ENCODE measurements at places on chromosomes 3 and 15.

- no peak for DNase-seq
These were observed 35.7 kb downstream of the MGA start for GRCh38 chr15:41695750-41696436.

DNA sequence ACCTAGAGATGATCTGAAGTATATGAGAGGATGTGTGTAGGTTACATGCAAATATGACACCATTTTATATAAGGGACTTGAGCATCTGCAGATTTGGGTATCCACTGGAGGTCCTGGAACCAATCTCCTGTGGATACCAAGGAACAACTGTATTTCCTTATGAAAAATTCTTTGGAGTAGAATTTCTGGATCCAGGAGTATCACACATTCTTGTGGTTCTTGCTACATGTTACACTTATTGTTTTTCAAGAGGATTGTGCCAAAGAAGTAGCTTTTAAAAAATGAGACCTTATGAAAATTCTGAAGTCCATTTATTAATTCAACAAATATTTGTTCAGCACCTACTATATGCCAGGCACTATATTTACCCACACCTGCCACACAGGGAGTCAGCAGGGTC, 15.7 kb upstream of the TBC1D23 start:
- no peak for DNase-seq

- no peak for DNase-seq
These were observed 1082.6 kb upstream of the EPHA6 start for GRCh38 chr3:95731753-95732152.

DNA sequence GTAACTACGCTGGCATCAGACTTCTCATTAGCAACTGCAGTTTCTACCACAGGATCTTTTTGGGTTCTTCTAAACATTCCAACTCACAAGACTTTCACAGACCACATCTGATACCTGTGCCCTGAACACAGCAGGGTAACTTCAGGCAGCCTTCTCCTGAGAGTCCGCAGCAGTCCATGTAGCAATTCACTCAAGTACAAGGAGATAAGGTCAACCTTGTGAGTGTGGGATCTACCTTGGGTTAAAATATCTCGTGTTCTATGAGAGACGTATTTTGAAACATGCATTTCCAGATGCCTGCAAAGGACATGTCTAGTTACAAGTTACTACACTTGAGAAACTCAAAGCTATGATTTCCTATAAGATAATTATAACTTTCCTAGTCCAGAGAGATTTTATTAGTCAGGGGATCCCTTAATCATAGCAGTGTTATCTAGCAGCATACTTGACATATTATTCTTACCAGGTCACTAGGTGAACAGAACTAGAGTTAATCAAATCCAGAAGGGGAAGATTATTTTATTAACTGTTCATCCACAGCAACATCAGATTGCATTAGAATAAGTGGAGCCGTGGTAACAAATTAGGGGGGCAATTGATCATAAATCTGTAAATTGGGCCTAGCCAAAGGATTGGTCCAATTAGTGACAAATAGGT, 66.4 kb downstream of the ASTE1 start:
- DNase-seq, result no peak

DNA sequence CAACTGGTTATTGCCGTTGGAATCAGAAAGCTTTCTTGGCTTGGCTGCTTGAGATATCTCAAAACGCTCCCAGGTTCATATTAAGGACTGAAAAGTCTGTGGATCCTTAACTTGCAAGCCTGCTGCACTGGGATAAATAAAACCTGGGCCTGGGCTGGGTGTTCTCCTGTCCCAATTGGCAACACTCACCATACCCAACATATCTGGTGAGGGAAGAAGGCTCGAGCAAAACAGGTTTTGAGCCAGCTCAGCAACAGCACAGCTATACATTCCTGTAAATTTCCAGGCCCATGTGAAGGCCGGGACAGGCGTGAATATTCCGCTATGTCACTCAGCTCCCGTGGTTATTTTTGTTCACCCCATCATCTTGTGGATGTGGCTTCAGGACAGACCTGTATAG, 169.0 kb upstream of the BCL6 start:
- no peak for DNase-seq

DNA sequence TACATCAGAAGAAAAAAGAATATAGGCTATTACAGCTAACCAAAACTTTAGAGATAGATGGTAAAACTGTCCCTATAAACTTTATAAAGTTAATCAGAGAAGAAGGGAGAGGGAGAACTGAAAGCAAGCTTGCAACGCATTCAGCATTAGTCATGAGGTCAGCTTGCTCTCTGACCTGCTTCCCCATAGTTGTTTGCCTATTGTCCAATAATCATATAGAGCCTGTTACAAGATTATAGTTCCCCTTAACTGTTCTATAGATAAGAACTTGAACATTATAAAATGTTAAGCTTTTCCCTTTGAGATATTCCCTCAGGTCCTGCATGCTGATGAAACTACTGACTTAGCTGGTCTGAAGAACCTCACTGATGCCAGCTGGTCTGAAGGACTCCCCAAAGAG, 74.5 kb downstream of the CPNE4 start:
- no peak for DNase-seq

DNA sequence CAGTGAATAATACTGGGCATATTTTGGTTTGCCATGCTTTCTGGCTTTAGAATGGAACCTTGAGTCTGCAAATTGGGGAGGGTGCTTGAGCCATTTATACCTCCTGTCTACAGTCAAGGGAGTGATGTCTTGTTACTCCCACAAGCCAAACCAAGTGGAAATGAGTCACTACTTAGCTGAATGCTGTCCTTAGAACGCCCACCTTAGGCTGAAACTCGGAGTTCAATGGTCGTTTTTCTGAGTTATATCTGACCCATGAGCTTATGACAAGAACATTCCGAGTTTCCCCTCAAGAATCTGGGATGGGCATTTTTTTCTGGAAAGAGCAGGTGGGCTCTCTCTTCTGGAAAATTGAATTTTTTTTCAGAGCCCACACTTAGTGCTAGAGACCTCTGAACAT, 17.4 kb upstream of the CLDN18 start:
- DNase-seq, result no peak

Data from stimulated activated CD4-positive, alpha-beta T cell treated with anti-CD3 and anti-CD28 coated beads, Interleukin-1b, Interleukin-23, amount 100 ng/mL, for 1 hour (primary cell).